ENCODE measurements at places on chromosomes 6 and 20. TPM values are rescaled to one million over a fixed set of nuclear protein-coding genes. Genes with fewer than 3 reads are reported as not detected.

VGLL2 gene
- total RNA-seq, result not detected

ECT2L gene
- 0.11 TPM for total RNA-seq

DNA sequence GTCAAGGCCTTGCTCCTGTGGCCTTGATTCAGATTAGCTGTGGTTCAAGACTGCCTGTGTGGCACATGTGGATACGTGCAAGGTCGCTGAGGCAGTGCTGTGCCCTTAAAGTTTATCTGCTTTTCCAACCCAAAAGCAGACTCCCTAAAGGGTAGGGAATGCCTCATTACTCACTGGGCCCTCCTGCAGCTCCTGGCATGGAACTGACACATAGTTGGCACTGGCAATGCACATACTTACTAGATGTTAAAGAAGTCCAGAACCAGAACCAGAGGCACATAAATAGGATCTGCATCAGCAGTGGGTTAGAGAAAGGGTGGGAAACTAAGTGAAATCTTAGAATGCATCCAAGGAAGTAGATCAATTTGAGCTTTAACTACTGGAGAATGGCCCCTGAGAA lies 90.6 kb upstream of the MLN start:
- no peak for ATAC-seq

- no peak for ATAC-seq
Measured at GRCh38 chr20:7171911-7172310, 404.4 kb downstream of the BMP2 start.

- ATAC-seq, result no peak
Measured at GRCh38 chr6:15804164-15805154, 141.6 kb upstream of the DTNBP1 start.

- ATAC-seq, result no peak
Measured at GRCh38 chr6:39932386-39932910, 1.8 kb downstream of the MOCS1 start.

DNA sequence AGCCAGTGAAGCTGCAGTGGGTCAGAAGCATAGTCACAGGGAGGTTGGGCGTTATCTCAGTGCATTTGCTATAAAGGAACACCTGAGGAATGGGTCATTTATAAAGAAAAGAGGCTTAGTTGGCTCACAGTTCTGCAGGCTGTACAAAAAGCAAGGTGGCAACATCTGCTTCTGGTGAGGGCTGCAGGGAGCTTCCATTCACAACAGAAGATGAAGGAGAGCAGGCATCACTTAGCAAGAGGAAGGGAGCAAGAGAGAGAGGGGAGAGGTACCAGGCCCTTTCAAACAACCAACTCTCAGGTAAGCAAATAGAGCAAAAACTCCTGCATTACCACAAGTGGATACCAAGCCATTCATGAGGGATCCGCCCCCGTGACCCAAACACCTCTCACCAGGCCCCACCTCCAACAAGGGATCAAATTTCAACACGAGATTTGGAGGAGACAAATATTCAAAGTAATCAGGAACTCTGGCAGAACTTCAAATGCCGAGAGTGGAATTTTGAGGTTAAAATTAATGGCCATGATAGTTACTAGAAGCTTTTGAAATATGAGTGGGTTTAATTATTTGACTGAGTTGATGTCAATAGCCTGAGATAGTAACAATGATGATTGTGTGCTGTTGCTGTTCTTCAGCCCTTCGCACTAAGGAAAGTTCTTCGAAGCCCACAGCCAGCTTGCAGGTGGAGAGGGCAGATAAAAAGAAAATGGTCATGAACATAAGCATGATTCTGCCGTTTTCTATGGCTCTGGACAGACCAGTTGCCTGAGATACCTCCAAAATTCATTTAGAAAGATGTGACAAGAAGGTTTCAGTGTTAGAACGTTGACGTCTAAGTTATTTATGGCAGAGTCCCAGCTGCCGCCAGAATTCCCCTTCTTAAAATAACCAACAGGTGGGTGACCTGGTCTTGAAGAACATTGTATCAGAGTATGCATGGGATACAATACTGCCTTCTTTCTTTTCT lies 55.3 kb upstream of the ADTRP start:
- ATAC-seq, result no peak

DNA sequence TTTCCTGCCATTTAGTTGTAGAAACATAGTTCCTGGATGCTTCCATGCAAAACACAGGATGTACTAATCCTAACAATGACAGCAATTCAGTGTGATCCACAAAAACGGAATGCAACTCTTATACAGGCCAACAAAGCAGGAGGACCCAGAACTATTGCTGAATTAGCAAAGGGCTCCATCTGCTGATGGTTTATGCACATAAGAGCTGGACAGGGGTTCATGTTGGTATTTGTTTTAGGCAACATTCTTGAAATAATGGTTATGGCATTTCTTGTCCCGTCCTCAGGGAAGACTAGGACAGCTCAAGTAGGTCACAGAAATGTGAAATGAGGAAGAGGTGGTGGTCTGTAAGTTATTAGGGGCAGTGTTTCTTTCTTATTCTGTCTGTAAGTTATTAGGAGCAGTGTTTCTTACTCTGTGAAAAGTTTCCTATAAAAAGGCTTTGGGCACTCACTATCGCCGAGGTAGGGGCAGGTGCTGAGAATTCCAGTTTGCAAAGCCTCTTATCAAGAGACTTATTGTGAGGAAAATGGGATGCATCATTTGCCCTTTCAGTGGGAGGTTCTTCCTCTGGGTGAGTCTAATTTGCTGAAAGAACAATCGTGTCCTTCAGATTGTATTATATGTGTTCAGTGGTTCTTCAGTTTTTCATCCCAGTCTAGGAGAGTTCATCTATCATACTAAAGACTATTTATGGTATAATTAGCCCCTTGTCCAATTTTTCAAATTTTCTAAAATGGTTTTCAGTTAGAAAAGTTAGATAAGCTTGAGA lies 171.1 kb downstream of the MCHR2 start:
- no peak for ATAC-seq

- ATAC-seq, result no peak
Measured at GRCh38 chr6:100176311-100176950, 182.4 kb upstream of the MCHR2 start.

PRRT1 gene
- total RNA-seq, result 0.17 TPM

DNA sequence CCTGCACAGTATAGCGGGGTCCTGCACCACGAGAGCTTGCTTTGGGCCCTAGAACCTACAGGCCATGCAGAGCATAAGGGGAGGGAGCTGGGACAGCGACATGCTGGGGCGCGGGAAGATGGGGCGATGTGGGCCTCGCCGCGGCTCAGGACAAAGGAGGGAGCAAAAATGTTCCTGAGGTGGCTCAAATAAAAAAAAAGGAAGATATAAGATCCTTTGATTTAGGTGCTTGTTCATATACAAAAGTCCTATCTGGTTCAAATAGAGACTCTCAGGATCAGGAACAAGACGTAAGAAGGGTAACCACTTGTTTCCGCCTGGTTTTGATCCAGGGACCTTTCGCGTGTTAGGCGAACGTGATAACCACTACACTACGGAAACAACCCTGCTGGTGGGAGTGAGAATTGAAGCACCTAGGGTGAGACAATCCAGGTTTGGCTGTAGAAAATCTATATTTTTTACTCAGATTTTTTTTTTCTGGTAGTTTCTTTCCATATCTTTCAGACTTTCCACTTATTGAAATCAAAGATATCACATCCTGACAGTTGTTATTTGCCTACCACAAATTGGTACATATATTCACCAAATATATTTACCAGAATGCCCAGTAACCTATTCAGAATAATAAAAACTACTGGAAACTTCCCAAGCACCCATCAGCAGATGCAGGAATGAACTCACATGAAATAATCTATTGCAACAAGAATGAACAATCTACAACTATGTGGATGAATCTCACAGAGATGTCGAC lies 177.9 kb upstream of the ZNF184 start:
- peak; percentile 37 for ATAC-seq

GRCh38 chr6:137678451-137678850 lies 184.3 kb upstream of the OLIG3 start:
- ATAC-seq, result peak; percentile 73

PAX1 gene
- not detected for total RNA-seq

- ATAC-seq, result no peak
Measured at GRCh38 chr6:1418471-1419191, 29.3 kb downstream of the FOXF2 start.

DNA sequence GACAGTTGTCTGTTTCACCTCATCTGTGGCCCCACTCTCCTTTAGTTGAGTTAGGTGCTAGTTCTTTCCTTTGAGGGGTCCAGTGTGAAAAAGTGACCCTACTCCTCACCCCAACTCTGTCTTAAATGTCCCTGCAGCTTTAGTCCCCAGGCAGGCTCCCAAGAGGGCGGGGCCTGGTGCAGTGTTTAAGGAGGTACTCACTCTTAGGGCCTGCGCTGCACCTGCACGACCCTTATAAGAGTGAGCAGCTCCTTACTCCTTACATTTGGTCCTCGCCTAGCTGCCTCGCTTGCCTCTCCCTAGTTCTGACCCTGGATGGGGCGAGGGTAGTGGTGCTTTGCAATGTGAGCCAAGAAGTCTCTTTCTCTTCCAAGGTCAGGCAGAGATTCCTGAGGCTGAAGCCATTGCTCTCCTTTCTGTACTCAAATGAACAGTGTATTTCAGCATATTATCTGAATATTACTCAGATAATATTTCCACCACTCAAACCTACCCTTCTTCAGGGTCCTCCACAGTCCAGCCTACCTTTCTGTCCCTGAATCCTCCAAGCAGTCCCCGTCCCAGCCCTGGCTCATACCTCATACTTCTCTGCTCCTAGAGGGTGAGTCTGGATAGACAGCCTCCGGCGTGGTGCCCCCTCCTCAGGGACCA lies 11.9 kb upstream of the VEGFA start:
- no peak for ATAC-seq

GINM1 gene
- 14.1 TPM for total RNA-seq

DNA sequence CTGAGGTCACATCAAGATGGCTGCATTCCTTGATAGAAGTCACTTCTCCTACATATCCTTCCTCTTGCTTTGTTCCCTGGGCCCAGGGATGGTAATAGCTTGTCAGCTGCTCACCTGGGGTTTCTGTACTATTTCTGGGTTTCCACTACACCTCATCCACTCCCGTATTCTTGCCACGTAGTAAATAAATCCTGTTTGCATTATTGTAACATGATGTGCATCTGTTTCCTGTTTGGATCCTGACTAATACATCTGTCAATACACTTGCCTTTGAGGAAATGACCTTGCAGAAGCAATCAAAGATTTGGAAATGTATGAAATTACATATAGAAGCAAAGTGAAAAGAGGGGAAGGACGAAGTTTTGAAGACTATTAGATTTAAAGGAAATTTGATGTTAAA lies 619.0 kb downstream of the PHF3 start:
- no peak for ATAC-seq

DNA sequence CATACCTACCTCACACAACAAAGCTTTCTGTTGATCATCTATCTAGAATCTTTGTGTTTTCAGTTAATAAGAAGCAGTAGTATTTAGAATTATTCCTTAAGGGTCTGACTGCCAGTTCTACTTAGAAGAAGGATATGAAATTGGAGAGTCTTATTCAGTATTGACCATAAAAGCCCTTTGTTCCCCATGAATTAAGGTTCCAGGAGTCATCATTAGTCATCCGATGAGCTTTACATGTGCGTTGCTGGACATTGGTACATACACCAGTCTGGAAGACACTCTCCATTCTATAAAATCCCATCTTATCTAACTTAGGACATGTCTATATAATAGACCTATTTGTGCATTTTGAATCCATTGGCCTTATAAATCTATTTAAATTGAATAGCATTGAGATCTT lies 34.4 kb upstream of the RNF217 start:
- ATAC-seq, result no peak

DNA sequence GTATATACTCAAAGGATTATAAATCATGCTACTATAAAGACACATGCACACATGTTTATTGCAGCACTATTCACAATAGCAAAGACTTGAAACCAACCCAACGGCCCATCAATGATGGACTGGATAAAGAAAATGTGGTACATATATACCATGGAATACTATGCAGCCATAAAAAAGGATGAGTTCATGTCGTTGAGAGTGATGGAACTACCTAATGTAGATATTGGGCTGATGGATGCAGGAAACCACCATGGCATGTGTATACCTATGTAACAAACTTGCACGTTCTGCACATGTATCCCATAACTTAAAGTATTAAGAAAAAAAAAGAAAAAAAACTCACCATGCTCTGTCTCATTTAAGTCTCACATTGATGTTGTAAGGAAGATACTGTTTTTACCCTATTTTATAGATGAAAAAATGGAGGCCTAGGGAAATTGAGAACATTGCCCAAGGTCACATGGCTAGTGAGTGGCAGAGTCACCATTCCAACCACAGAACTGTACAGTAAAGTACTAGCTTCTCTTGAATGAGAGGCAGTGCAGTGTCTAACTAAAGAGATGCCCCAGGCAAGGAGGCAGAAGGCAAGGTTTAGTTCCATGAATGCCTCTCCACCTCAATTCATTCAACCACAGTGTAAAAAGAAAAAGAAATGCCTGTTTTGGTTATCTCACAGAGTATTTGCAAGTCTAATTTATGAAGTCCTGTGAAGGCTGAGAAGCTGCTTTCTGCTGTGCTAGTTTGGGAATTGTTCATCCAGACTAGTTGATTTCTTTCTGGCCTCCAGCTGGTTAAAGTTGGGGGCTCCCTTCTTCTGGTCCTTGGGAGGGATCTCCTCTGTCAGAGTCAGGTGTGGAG lies 68.2 kb downstream of the FIG4 start:
- ATAC-seq, result no peak

DNA sequence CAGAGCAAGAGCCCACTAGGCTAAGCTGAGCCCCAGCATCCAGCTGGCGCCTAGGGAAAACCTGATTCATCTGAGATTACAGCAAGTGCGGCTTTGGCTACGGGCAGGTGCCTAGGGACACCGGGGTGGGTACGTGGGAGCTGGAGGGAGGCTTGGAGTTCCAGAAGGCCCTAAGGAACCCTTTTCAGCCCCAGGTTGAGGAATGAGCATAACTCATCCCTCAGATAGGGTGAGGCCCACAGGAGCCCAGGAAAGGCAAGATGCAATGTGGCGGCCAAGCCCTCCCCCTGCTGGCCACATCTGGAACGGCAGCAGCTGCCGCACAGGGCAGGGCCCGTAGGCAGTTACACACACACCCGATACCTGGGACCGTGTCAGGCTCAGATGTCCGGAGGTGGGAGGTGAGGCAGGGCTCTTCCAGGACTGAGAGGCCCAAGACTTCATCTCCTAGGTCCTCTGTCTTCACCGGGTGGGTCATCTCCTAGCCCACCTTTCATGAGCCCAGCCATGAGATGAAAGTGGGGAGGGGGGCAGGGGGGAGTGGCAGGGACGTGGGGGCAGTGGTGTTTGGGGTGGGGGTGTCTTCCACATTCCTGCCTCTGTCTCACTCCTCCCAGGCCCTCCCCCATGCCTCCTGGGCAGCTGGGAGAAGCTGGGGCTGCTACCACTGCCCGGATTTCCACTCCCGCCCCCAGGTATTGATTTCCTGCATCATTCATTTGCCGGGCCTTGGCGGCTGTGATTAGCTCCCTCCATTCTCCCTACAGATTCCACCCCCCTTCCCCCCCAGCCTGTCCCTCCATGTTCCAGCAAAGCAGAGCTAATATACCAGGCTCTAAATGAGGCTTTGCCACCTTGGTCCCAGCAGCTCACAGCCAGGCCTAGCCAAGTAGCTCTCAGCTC lies 5.5 kb downstream of the MDGA1 start:
- ATAC-seq, result peak; percentile 87

HAO1 gene
- total RNA-seq, result not detected

- ATAC-seq, result no peak
Measured at GRCh38 chr6:150004101-150004782, 21.1 kb downstream of the RAET1L start.

OOEP gene
- total RNA-seq, result 1.0 TPM

CDSN gene
- total RNA-seq, result not detected
